ENCODE measurements at places on chromosomes 2 and 18. TPM values are rescaled to one million over a fixed set of nuclear protein-coding genes. Genes with fewer than 3 reads are reported as not detected.

- DNase-seq = no peak
These were observed 47.0 kb downstream of the SLC9A4 start for GRCh38 chr2:102520009-102520408.

GRCh38 chr18:48021273-48021914, 90.9 kb upstream of the SMAD2 start:
- no peak for DNase-seq

DNA sequence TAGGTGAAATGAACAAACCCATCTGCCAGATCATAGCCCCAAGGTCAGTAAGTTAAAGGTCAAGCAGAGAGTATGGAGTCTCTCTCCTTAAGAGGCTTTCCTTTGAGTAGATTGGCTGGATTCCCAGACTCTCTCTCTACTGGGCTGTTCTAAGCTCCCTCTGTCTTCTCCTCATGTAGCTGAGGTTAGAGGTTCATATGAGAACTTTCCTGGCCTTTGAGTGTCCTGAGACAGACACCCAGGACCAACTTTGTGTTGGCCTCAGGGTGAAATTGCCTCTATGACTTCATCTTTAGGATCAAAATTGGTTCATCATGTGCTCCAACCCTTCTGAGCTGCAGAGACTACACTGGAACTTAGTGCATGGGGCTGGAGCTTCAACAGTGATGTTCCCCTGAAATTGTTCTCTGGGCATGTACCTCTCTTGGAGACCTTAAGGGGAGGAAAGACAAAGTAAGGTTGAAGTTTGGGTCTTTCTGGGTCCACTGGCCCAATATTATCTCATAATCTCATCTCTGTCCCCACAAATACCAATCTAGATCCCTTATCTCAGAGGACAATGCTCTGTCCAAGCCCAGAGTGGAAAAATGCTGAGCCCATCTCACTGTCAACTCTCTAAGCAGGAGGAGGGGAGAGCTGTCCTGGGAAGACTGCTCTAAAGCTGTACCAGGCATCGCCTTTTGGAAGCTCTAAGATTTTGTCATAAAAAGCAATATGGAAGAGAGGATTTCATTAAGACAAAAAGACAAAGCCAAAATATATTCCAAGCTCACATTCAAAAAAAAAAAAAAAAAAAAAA, 177.3 kb upstream of the ARL4C start:
- DNase-seq = no peak

DNA sequence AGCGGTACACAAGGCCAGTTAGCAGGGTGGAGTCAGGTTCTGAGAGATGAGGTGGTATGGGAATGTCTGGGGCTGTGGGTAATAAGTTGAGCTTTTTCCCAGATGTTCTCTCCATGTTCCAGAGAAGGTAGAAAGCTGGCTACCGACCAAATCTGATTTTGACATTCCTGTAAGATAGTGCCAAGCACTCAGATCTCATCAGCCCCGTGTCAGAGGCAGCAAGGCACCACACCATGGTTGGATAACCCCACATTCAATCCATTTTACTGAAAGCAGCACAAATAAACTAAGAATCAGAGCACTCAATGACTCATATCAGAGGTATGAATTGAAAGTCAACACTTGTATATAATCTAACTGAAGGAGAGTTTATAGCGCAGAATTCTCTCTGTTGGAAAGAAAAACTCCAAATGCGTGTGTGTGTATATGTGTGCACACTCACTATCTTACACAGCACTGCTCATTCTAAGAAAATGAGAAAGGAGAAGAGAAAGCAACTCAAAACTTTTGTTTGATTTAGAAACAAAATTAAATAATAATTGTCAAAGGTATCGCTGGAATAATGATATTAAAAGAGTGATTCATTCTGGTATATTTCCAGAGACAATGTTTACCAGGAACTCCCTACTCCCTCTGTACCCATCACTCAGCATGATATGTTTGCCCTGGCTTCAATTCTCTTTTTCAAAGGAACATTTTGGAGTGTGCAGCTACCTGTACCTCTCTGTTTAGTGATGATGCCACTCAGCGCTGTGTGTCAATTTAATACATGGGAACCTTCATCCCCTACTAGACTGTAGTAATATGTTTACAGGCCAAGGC, 375.1 kb upstream of the ID2 start:
- no peak for DNase-seq

The ZBTB7C gene
- 4.0 TPM for polyA plus RNA-seq

DNA sequence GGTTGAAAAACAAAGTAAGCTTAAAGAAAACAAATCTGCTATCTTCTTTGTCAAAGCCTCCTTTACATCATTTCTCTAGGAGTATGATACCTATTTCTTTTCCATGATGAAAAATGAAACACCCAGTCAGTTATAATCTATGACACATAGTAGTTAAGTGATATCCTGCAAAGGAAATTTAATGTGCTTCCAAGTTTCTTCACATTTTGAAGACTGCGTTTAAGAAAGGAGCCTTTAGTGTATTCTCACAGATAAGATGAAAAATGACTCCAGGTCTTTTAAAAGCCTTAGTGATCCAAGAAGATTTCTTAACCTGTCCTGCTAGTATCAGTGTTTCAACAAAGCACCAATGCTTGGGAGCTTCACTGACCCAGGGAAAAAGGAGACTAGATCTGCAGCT, 356.7 kb downstream of the CCDC85A start:
- DNase-seq = no peak

GRCh38 chr2:194545978-194546377, 1111.0 kb upstream of the SLC39A10 start:
- no peak for DNase-seq

DNA sequence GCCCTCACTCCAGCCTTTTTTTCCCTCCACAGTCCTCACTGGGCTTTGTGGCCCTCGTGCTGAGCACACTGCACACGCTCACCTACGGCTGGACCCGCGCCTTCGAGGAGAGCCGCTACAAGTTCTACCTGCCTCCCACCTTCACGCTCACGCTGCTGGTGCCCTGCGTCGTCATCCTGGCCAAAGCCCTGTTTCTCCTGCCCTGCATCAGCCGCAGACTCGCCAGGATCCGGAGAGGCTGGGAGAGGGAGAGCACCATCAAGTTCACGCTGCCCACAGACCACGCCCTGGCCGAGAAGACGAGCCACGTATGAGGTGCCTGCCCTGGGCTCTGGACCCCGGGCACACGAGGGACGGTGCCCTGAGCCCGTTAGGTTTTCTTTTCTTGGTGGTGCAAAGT, 39.4 kb downstream of the STEAP3 start:
- no peak for DNase-seq

The HOXD12 gene
- not detected for polyA plus RNA-seq

The ABCG5 gene
- 0.05 TPM for polyA plus RNA-seq

Data from forelimb muscle (tissue), 1 donor.